ENCODE measurements at places on chromosomes 2 and 18. TPM values are rescaled to one million over a fixed set of nuclear protein-coding genes. Genes with fewer than 3 reads are reported as not detected.

- no peaks in the 10 kb centered on the region for H3K4me1 ChIP-seq
- peaks cover 15% of the 10 kb centered on the region for H3K27me3 ChIP-seq
- no peak overlapping the region for H3K27ac ChIP-seq
Measured at GRCh38 chr2:7329465-7329864, 412.3 kb downstream of the RNF144A start.

ARL5A gene
- 41.6 TPM for total RNA-seq

DOK6 gene
- total RNA-seq, result not detected

DNA sequence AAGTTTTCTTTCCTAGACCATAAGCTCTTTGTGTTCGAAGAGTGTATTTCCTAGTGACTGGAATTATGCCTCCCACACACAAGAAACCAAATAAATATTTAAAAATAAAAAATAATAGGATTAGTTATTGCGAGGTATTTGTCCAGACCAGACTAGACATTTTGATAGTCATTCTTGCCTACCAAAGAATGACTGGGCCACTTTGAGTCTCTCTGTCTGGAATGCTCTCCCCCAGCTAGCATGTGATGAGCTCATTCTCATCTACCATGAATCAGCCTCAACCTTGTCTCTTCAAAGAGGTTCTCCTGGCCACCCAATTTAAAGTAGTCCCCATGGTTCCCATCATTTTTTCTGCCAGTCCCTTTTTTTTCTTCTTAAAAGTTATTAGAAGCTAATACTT lies 13.9 kb upstream of the DSC1 start:
- peaks cover 2% of the 10 kb centered on the region for H3K36me3 ChIP-seq
- DNase-seq, result no peak
- no peaks in the 10 kb centered on the region for H3K27me3 ChIP-seq
- no peak overlapping the region for H3K4me3 ChIP-seq
- H3K27ac ChIP-seq, result no peak overlapping the region
- no peaks in the 10 kb centered on the region for H3K4me1 ChIP-seq

GRCh38 chr18:9751371-9752031 lies 43.4 kb downstream of the RAB31 start:
- H3K4me3 ChIP-seq, result no peak overlapping the region
- peaks cover 12% of the 10 kb centered on the region for H3K27me3 ChIP-seq
- H3K36me3 ChIP-seq, result no peaks in the 10 kb centered on the region
- H3K4me1 ChIP-seq, result no peaks in the 10 kb centered on the region

DNA sequence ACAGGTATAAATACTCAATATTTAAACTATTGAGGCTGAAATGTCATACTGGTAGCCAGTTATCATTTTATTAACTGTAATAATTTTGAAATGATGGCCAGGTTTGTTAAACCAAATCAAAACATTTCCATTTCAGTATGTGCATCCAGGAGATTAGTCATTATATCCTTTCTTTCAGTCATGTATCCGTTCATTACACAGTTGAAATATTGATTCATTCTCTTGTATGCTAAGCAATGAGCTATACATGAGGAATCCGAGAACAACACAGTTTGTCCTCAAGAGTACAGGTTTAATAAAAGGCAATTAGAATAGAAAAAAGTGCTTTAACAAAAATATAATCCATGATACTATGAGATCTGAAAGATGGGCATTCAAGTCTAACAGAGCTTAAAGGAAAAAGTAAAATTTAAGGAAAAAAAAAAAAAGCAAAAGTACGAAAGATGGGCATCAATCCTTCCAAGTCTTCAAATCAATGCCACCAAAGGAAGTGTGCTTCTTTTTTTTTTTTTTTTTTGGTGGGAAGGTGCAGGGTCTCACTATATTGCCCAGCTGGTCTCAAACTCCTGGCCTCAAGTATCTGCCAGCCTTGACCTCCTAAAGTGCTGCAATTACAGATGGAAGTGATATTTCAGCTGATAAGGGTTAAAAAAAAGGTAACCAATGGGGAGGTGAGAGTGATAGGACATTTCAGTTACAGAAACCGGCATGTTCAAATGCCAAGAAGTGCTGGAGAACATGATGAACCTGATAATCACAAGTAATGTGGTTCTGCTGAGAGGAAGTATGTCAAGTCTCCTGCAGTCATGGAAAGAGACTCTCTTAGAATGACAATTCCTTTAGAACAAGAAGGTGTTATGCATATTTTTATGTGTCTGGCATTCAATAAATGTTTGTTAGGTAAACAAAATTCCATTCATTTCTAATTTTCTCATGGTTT lies 35.8 kb downstream of the PUM2 start:
- H3K27me3 ChIP-seq, result no peaks in the 10 kb centered on the region
- peaks cover 15% of the 10 kb centered on the region for H3K4me1 ChIP-seq
- H3K4me3 ChIP-seq, result no peak overlapping the region

GRCh38 chr2:107325981-107326786 lies 440.2 kb upstream of the ST6GAL2 start:
- no peak overlapping the region for H3K27ac ChIP-seq
- no peaks in the 10 kb centered on the region for H3K36me3 ChIP-seq
- H3K27me3 ChIP-seq, result no peaks in the 10 kb centered on the region
- DNase-seq, result no peak
- no peaks in the 10 kb centered on the region for H3K4me1 ChIP-seq
- H3K4me3 ChIP-seq, result no peak overlapping the region

SP5 gene
- total RNA-seq, result not detected

DNA sequence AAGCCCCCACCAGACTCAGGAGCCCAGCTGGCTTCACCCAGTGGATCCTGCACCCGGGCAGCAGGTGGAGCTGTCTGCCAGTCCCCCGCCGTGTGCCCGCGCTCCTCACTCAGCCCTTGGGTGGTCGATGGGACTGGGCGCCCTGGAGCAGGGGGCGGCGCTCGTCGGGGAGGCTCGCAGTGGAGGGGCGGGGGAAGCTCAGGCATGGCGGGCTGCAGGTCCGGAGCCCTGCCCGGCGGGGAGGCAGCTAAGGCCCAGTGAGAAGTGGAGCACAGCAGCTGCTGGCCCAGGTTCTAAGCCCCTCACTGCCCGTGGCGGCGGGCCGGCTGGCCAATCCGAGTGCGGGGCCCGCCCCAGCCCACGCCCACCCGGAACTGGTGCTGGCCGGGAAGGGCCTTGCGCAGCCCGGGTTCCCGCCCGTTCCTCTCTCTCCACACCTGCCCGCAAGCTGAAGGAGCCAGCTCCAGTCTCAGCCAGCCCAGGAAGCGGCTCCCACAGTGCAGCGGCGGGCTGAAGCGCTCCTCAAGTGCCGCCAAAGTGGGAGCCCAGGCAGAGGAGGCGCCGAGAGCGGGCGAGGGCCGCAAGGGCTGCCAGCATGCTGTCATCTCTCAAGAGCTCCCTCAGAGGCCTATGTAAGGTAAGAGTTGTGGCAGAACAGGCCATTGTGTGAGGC lies 1307.8 kb upstream of the TMEFF2 start:
- no peak for DNase-seq
- no peak overlapping the region for H3K27ac ChIP-seq
- H3K27me3 ChIP-seq, result no peaks in the 10 kb centered on the region
- H3K4me1 ChIP-seq, result no peaks in the 10 kb centered on the region

Data from activated naive CD8-positive, alpha-beta T cell treated with anti-CD3 and anti-CD28 coated beads, Interleukin-2, amount 10 ng/mL, durations not matched to agents 7 days and 5 days (primary cell).